Activated naive CD4-positive, alpha-beta T cell treated with anti-CD3 and anti-CD28 coated beads, Interleukin-2, amount 10 ng/mL, durations not matched to agents 5 hours and 36 hours (primary cell): ENCODE measurements at places on chromosomes 5 and 9. TPM values are rescaled to one million over a fixed set of nuclear protein-coding genes. Genes with fewer than 3 reads are reported as not detected.

Gene PCDHB14
- not detected for total RNA-seq

Gene CCDC192
- not detected for total RNA-seq

Gene MYOZ3
- 0.20 TPM for total RNA-seq

Gene CMBL
- 2.2 TPM for total RNA-seq

Gene TLX3
- not detected for total RNA-seq

Gene CBY3
- 0.71 TPM for total RNA-seq

Gene LHX3
- not detected for total RNA-seq

Gene PCDHGC5
- total RNA-seq: not detected

Gene SLC12A7
- 98.0 TPM for total RNA-seq

Gene SPATA31C1
- not detected for total RNA-seq

Gene OBP2B
- total RNA-seq: not detected

Gene AGTPBP1
- 41.8 TPM for total RNA-seq

Gene MOB3B
- total RNA-seq: 2.9 TPM

Gene CDC20B
- total RNA-seq: not detected

Gene PCDHB10
- not detected for total RNA-seq

Gene FBP2
- total RNA-seq: not detected

Gene SPATA31A3
- total RNA-seq: not detected

Gene ALDH1A1
- not detected for total RNA-seq

Gene DAPK1
- 0.08 TPM for total RNA-seq

Gene IFT74
- 5.9 TPM for total RNA-seq

Gene PCDHA12
- not detected for total RNA-seq

Gene CLIC3
- 4.6 TPM for total RNA-seq

Gene NAIP
- total RNA-seq: 20.3 TPM

Gene ACOT12
- not detected for total RNA-seq

Gene FRMD3
- 1.0 TPM for total RNA-seq

Gene PCDHB13
- not detected for total RNA-seq

Gene CCL27
- total RNA-seq: not detected

Gene GPR151
- not detected for total RNA-seq

Gene RNF183
- total RNA-seq: not detected

Gene FCN2
- total RNA-seq: not detected

Gene RAD17
- 24.9 TPM for total RNA-seq

Gene INSL6
- total RNA-seq: not detected

Gene ARHGEF28
- total RNA-seq: not detected

Gene FNBP1
- total RNA-seq: 199 TPM

Gene PCDHGA12
- total RNA-seq: not detected

Gene IL9
- total RNA-seq: not detected

Gene IL3
- total RNA-seq: not detected

Gene PCDHA11
- total RNA-seq: not detected

Gene PTGES2
- total RNA-seq: 44.6 TPM
